Urinary bladder (tissue), 4 donors: ENCODE measurements at places on chromosomes 2 and 18.

GRCh38 chr18:49352321-49352720, 108.1 kb downstream of the DYM start:
- DNase-seq, result no peak

DNA sequence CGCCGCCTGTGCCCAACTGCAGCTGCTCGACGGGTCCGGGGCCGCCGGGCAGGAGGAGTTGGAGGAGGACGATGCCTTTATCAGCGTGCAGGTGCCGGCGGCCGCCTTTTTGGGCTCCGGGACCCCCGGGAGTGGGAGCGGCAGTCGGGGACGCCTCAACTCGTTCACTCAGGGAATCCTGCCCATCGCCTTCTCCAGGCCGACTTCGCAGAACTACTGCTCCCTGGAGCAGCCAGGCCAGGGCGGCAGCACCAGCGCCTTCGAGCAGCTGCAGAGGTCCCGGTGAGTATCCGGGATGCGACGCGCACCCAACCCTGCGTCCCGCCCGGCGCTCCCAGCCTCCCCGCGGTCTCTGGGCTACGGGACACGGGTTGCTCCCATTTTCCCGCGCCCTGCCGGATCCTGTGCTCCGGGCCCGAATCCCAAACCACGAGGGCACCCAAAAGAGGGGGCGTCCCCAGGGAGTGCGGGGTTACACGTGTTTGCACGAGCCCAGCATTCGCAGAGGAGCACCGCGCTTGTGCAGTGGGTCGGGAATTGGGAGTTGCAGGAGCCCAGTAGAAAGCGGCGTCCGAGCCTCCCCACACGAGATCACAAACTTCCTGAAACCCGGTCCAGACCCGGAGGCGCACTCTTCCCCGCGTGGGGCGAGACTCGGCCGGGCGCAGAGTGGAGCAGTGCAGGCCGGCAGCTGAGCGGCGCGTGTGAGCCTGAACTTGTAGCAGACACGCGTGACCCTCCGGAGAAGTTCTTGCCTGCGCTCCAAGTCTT, 1.2 kb downstream of the CABLES1 start:
- DNase-seq, result no peak

- no peak for DNase-seq
Measured at GRCh38 chr2:177735318-177735803, 337.2 kb downstream of the PDE11A start.

- DNase-seq, result no peak
Measured at GRCh38 chr2:211077216-211077767, 520.9 kb downstream of the CPS1 start.
